ENCODE measurements at places on chromosomes 12 and 14.

GRCh38 chr12:81350309-81350708, 272.4 kb downstream of the ACSS3 start:
- DNase-seq, result no peak

DNA sequence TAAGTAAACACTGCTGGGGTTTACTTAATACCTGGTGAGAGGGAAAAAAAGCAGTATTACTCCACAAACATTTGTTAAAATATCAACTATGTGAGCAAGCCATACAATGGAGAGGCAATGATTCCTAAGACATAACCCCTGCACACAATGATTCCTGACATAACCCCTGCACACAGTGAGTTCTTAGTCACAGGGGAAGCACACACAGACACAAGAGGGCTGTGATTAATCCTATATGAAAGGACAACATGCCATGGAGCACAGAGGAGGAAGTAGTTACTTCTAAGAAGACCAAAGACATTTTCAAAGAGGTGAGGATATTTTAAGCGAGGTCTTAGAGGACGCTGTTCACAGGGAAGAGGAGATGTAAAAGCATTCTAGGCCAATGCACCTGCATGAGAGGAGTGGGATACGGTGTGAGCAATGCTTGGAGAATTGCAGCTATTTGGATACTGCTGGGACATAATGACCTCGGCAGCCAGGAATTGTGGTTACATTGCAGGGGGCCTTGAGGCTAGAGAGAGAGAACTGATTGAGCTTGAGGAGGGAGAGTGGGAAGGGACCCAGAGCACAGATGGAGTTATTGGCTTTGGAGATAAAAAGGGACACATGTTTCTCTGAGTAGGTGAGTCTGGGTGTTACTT, 211.9 kb downstream of the APAF1 start:
- DNase-seq, result no peak

- no peak for DNase-seq
These were observed 32.0 kb downstream of the DCP1B start for GRCh38 chr12:1972260-1972659.

DNA sequence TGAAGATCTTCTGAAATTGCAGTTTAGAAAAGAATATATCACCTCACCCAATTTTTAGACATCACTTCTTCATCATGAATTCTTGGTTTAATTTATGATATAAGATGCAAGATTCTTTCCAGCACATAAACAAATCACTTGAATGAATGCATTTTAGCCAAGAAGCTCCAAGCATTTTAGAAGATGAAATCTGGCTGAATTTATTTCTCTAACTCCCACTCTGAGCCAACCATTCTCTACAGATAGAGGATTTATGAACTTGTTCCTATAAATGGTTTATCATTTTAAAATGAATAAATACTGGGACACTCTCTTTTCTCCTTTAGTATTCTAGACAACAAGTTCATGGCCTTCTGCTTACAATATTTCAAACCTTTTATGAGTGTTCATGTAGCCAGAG, 71.7 kb downstream of the GRIP1 start:
- DNase-seq, result no peak

- DNase-seq, result no peak
These were observed 30.2 kb upstream of the EAPP start for GRCh38 chr14:34569750-34570149.
